ENCODE measurements at places on chromosomes 4 and X. TPM values are rescaled to one million over a fixed set of nuclear protein-coding genes. Genes with fewer than 3 reads are reported as not detected.

The PWWP3B gene
- total RNA-seq: not detected

The SYTL4 gene
- total RNA-seq: 1.5 TPM

The CENPVL2 gene
- total RNA-seq: not detected

The SUPT20HL2 gene
- total RNA-seq: not detected

The CLDN34 gene
- total RNA-seq: not detected

The ARHGAP10 gene
- total RNA-seq: 17.2 TPM

The AVPR2 gene
- total RNA-seq: not detected

The FHDC1 gene
- total RNA-seq: 0.33 TPM

The MAP3K15 gene
- 1.8 TPM for total RNA-seq

The CSN1S1 gene
- not detected for total RNA-seq

The BEX2 gene
- total RNA-seq: 10.2 TPM

The FAT4 gene
- total RNA-seq: 1.1 TPM

The RAB33A gene
- 0.28 TPM for total RNA-seq

The COX7B2 gene
- total RNA-seq: not detected

The GAB3 gene
- 0.28 TPM for total RNA-seq

The NFKB1 gene
- 26.0 TPM for total RNA-seq

The PITX2 gene
- 1.1 TPM for total RNA-seq

The TRPC5OS gene
- total RNA-seq: not detected

The TEC gene
- total RNA-seq: 1.2 TPM

The EGF gene
- 0.13 TPM for total RNA-seq

The CYSLTR1 gene
- not detected for total RNA-seq

The NLGN4X gene
- total RNA-seq: not detected

The PPARGC1A gene
- total RNA-seq: 0.05 TPM

The SULT1E1 gene
- total RNA-seq: not detected

The FAM9A gene
- not detected for total RNA-seq

All from A549 treated with CpdA at 1 μM for 4 hours (cell line).